ENCODE measurements at places on chromosomes 2 and 18. TPM values are rescaled to one million over a fixed set of nuclear protein-coding genes. Genes with fewer than 3 reads are reported as not detected.

IL1B gene
- not detected for polyA plus RNA-seq

RFX8 gene
- 0.57 TPM for polyA plus RNA-seq

ZAP70 gene
- polyA plus RNA-seq = 0.15 TPM

USP14 gene
- 8.6 TPM for polyA plus RNA-seq

GLI2 gene
- 18.4 TPM for polyA plus RNA-seq

DNA sequence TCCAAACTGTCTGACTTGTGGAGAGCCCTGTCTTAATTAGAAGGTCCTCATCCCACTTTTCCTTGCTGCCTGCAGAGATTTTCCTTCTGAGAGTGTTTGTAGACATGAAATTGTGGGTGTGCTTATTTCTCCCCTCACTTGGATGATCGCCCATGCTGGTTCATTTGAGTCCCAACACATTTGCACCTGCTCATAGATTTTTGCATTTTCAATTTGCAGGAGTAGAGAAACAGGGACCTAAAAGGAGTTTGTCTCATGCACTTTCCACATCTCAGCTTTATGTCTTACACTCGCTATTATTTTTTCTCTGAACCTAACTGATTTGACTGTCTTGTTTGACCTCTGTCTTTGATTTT is 33.2 kb upstream of the FHL2 start:
- H3K27ac ChIP-seq = no peak overlapping the region
- DNase-seq = no peak
- no peaks in the 10 kb centered on the region for H3K27me3 ChIP-seq
- H3K36me3 ChIP-seq = no peaks in the 10 kb centered on the region

GRCh38 chr18:76982038-76982437 is 150.5 kb downstream of the MBP start:
- DNase-seq = no peak
- no peak overlapping the region for H3K4me3 ChIP-seq
- no peaks in the 10 kb centered on the region for H3K27me3 ChIP-seq
- peaks cover 16% of the 10 kb centered on the region for H3K4me1 ChIP-seq
- H3K27ac ChIP-seq = no peak overlapping the region
- H3K36me3 ChIP-seq = no peaks in the 10 kb centered on the region

GRCh38 chr2:191869178-191869577 is 22.3 kb upstream of the CAVIN2 start:
- no peaks in the 10 kb centered on the region for H3K4me1 ChIP-seq
- peak; percentile 76 for DNase-seq
- H3K27me3 ChIP-seq = no peaks in the 10 kb centered on the region
- no peaks in the 10 kb centered on the region for H3K36me3 ChIP-seq

- H3K36me3 ChIP-seq = no peaks in the 10 kb centered on the region
- no peak overlapping the region for H3K27ac ChIP-seq
- no peak overlapping the region for H3K4me3 ChIP-seq
- no peaks in the 10 kb centered on the region for H3K4me1 ChIP-seq
- no peak for DNase-seq
- 0 out of 2 replicates have a peak, but pooled peaks cover 2% of the 10 kb centered on the region for H3K27me3 ChIP-seq
Measured at GRCh38 chr2:72981536-72981935, 64.2 kb downstream of the EMX1 start.

DNA sequence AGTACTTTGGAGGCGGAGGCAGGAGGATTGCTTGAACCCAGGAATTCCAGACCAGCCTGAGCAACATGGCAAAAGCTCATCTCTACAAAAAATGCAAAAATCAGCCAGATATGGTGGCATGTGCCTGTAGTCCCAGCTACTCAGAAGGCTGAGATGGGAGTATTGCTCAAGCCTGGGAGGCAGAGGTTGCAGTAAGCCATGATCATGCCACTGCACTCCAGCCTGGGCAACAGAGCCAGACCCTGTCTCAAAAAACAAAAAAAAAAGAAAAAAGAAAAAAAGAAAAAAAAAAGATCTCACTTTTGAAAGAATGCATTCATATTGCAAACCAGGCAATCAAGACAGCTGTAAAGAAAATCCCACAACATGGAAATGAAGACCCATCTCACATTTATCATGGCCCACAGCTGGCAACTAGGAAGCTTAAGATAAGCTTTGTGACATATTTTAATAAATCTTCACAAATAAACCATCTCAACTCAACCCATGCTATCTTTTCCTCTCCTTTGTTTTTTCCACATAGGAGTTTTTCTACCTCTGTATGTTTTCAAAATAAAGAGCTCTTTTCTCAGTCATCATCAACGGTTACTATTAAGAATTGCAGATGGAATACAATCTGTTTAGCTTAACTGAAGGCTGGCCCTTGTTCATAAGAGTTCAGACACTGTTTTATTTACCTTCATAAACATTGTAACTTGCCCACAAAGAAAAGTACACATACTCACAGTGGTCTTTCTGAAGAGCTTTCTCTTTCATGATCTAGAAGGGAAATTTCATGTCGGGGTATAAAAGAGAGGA is 137.0 kb downstream of the MREG start:
- H3K36me3 ChIP-seq = no peaks in the 10 kb centered on the region
- H3K4me3 ChIP-seq = no peak overlapping the region
- H3K4me1 ChIP-seq = no peaks in the 10 kb centered on the region
- H3K27ac ChIP-seq = no peak overlapping the region
- DNase-seq = no peak

Data from H1 (cell line).